ENCODE measurements at places on chromosomes 13 and 19.

DNA sequence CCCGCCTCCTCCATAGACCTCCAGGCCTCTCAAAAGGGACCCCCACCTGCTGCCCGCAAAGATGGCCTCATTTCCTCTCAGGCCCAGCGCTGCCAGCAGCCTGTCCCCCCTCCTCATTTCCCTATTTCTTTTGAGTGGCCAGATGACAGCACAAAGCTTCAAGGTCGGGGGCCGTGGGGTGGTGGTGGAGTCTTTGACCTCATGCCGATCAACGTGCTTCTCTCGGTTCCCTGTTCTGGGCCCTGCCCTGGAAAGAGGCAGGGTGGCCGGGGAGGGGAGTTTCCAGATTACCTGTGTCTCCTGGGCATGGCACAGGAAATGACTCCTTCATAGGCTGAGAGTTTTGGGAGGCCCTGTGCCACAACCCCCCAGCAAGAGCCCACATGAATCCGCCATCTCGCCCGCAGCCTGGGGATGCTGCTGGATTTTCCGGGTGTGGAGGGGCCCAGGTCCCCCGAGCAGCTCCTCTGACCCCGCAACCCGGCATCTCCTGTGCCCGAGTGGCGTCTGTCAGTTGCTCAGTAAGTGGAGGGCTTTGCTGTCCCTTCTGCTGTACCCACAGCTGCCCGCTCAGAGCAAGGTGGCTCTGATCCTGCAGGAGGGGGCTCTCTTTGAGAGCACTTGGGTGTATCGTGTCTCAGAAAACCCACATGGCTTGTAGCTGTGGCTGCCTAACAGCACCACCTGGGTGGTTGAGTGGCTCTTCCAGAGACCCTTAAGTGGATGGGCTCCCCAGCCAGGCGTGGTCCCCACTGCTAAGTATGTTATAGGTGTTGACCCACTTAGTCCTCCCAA, 139.4 kb downstream of the SIPA1L3 start:
- peak; percentile 87 for DNase-seq

DNA sequence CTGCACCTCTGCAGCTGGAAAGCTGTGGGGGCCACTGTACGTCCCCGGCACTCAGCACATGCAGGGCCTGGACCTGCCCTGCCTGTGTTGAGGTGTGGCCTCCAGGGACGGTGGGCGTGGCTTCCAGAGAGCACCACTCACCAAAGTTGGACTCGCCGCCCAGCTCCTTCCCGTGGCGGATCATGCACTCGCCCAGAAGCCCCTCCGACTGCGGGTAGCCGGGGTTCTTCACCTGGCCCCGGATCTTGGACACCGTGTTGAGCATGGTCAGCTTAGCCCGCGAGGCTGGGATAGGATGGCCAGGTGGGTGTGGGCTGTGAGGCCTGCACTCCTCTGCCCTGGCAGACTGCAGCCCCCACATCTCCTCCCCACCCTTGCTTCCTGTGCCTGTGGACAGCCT, 22.0 kb downstream of the MPND start:
- no peak for DNase-seq

DNA sequence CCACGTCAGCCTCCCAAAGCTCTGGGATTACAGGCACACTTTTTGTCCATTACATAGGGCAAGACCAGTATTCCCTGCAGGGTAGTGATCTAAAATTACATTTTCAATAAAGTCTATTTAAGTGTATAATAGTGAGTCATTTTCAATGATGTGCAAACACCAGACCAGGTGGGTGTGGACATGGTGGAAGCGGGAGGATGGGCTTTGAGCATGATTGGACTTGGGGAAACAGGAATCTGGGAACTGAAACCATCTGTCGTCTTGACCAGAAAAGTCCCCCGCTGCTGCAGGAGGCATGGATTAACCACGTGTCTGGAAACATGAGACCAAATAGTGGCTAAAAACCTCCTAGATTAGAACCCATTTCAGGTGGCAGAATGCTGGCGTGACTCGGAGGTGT, 4.9 kb downstream of the FXYD3 start:
- no peak for DNase-seq

DNA sequence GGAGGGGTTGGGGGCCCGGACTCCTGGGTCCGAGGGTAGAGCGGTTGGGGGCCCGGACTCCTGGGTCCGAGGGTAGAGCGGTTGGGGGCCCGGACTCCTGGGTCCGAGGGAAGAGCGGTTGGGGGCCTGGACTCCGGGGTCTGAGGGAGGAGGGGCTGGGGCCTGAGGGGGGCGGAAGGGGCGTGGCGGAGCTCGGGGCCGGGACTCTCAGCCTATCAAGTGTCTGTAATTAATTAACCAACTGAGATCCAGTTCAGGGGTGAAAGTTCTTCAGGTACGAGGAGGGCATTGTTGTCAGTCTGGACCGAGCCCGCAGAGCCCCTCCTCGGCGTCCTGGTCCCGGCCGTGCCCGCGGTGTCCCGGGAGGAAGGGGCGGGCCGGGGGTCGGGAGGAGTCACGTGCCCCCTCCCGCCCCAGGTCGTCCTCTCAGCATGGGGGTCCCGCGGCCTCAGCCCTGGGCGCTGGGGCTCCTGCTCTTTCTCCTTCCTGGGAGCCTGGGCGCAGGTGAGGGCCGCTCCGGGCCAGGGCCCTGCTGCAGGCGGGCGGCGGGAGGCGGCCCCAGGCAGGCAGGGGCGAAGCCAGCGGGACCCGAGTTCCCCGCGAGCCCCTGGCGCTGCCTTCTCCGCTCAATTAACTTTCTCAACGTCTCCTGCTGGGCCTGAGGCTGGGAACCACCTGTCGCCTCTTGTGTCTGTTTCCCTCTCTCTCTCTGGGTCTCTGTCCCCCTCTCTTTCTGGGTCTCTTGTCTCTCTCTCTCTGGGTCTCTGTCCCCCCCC, 697 bp downstream of the FCGRT start:
- DNase-seq, result no peak

- DNase-seq, result no peak
Measured at GRCh38 chr19:5880604-5881078, 10.3 kb upstream of the FUT5 start.

DNA sequence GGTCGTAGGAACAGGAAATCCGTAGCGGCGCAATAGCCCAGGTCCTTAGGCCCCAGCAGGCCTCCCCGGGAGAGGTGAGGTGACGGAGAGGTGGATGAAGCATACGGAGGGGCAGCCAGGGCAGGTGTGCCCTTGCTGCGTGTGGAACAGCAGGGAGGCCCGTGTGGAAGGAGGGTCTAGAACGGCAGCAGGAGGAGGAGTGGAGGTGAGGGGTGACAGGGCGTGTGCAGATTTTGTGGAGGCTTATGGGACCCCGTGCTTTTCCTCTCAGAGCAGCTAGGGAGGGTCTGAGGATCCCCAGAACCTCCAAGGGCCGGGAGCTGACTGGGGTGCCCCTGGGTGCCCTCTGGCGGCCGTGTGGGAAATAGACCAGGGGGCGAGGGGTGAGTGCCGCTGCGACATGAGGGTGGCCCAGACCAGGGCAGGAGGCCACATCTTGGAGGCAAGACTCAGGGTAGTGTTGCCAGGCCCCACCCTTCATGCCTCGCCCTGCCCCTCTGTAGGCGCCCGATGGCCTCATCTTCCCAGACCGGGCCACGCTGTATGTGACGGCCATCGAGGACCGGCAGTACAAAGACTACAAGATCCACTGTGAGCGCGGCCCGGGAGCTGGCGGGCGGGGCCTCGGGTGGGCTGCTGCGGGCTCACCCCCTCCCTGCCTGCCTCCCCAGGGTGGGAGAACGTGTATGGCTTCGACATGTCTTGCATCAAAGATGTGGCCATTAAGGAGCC, 5.0 kb upstream of the ADM5 start:
- DNase-seq, result no peak

GRCh38 chr19:1094655-1094977, 559 bp downstream of the POLR2E start:
- no peak for DNase-seq

GRCh38 chr19:49812452-49812996, 568 bp downstream of the FUZ start:
- DNase-seq, result no peak

GRCh38 chr13:28058866-28059613, 41.3 kb downstream of the FLT3 start:
- DNase-seq, result no peak

- no peak for DNase-seq
Measured at GRCh38 chr13:27442797-27443196, 7.6 kb downstream of the MTIF3 start.

GRCh38 chr19:2371656-2372055, 11.6 kb downstream of the TMPRSS9 start:
- DNase-seq, result no peak

DNA sequence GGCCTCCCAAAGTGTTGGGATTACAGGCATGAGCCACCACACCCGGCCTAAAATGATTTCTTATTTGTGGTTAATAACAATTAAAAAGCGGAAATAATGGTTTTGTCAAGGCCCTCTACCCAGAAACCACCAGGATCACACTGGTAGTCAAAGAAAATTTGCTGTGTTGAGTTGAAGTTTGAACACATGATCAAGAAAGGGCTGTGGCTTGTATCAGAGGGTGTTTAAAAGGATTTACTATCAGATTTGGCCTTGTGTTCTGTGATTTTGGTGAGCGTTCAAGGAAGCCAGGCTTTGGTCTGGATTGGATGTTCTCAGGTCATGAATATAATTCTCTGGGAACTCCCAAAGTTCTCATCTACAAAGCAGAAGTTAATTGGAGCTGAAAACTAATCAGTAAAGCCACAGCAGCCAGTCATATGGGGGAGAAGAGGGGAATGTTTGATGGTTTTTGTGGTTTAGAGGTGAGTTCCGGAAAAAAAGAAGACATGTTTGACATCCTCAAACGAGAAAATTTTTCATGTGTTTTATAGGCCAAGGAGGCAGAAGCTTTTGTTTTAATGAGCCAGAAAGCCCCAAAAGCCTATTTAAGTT, 10.6 kb upstream of the ZNF556 start:
- DNase-seq, result no peak

- DNase-seq, result no peak
Measured at GRCh38 chr19:33399745-33400681, 26.5 kb downstream of the CEBPG start.

GRCh38 chr13:94537740-94538630, 58.0 kb downstream of the TGDS start:
- no peak for DNase-seq

DNA sequence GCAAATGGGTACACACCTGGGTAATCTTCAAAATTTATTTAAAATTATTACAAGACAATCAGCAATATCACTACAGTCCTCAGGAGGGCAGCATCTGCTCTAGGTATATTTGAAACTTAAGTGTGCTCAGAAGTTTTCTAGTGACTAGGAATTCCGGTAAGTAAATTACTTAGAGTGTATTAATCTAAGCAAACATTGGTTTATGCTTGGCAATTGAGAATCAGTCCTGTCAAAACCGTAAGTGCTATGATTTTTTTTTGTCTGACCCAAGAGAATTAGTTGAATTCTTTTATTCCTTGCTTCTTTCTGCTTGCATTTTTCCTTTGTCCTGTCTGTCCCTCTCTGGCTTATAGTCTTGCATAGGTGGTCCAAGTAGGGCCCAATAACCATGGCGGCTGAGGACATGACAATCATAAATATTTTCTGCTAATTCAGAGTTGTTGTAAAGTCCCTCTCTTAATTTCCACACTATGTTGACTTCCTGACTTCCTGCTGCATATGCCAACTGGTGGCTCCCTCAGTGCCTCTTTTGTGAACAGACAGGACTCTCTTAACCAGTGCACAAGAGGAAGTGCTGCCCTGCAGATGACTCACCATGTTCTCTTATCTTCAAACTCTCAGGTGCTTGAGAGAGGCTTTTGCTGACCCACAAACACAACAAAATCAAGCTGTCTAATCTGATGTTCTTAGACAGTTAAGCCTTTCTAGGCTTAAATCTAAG, 82.2 kb downstream of the SLAIN1 start:
- peak; percentile 19 for DNase-seq

DNA sequence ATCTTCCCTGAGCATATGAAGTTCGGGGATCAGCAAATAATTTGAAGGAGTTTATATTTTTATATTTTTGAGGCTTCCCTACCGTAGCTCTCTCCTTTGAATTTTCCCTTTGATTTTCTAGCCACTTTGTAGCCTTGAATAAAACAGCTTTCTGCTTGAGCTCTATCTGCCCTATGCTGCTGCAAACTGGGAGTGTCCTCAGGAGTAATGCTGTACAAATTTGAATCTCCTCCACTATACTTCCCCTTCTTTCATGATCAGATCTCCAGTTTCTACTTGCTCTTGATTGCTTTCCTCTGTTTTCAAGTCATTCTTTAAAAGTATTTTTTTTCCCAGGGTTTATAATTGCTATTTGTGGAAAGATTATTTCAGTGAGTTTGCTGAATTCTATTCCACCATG, 14.6 kb downstream of the PDS5B start:
- DNase-seq, result no peak

DNA sequence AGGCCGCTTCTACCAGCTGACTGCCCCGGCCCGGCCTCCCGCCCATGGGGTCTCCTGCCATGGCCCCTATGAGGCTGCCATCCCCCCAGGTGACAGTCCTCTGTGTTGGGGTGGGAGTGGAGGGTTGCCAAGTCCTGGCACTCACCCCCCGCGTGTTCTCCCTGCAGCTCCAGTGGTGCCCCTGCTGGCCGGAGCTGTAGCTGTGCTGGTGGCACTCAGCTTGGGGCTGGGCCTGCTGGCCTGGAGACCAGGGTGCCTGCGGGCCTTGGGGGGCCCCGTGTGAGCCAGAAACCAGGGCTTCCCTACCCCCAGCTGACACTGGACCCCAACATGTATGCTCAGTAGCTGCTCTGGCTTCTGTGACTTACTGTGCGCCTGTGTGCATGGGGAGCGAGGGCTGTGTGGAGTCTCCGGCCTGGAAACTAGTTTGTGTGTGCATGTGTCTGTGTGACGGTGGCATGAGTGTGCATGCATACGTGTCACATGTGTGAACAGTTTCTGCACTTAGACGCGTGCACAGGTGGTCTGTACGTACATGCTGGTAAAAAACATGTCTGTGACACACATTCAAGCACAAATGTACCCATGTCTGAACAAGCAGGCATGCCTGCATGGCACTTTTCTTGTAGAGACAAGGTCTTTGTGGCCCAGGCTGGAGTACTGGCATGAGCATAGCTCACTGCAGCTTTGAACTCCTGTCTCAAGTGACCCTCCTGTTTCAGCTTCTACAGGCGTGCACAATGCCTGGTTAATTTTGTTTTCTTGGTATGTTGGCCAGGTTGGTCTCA, 4.9 kb downstream of the ACP4 start:
- no peak for DNase-seq

DNA sequence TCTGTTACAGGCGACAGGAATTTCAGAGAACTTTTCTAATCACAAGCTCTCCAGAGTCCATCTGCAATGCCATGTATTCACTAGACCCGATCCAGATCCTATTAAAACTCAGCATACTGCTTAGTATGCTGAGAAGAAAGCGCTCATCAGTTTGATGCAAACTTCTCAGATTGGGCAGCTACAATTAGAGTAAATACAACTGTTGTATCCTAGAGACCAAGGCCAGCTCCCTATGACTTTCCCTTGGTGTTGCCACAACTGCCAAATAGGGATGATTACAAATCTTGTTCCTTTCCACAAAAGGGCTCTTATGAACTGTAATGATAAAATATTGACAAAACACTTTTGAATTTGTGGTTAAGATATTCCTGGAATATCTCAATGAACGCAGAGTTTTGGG, 191.2 kb downstream of the SPRY2 start:
- no peak for DNase-seq

DNA sequence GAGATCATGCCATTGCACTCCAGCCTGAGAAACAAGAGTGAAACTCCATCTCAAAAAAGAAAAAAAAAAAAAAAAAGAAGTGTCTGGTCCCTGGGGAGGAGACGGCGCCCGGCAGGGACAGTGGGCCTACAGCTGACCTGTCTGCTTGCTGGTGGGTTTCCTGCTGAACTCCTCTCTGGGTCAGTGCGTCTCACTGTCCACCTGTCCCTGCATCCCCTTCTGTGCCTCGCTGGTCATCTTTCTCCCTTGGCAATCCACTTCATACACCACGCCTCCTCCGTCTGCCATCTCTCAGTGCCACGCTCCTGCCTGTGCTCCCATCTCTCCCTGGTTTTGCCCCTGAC, 63.4 kb downstream of the ACSBG2 start:
- no peak for DNase-seq

GRCh38 chr13:104871456-104871855, 1664.0 kb downstream of the EFNB2 start:
- DNase-seq, result no peak
